ENCODE measurements at places on chromosomes 13 and 19.
A peak's percentile ranks its signal among the peaks of the same experiment; 100 is the strongest.

DNA sequence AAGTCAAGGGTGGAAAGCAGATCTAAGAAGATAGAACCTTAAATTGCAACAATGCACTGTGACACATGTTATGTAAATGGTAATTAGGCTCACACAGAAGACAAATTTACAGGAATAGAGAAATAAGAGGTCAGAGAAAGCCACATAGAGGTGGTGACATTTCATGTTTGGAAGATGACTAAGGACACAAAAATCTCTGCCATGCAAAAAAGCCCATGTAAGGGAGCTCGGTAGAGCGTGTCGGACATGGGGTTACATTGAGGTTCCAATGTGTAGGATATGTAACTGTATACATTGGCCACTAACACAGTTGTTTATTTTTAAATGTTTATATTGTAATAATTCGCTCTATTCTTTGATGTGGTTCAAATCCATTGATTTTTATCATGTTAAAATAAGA, 33.7 kb downstream of the SUGT1 start:
- H3K27me3 ChIP-seq, result no peaks in the 10 kb centered on the region
- no peak for DNase-seq
- peaks cover 47% of the 10 kb centered on the region for H3K36me3 ChIP-seq
- no peak overlapping the region for H3K4me3 ChIP-seq
- H3K4me1 ChIP-seq, result no peaks in the 10 kb centered on the region

DNA sequence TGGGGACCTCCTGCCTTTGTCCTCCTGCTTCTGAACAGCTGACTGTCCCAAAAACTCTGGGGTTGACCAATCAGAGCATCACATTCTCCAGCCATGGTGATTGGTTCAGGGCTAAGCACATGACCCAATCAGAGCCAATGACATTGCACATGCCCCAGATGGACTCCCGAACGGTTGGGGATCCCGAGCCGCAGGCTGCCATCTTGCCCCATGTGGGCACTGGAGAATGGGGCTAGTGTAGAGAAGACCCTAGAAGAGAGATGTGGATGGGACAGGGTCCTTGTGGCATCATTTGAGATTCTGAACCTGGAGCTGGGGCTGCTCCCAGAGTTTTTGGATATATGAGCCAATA, 31.3 kb upstream of the PEPD start:
- H3K27me3 ChIP-seq, result no peaks in the 10 kb centered on the region
- DNase-seq, result no peak
- no peaks in the 10 kb centered on the region for H3K36me3 ChIP-seq
- H3K4me1 ChIP-seq, result peaks cover 16% of the 10 kb centered on the region
- H3K4me3 ChIP-seq, result no peak overlapping the region

GRCh38 chr13:89862011-89862690, 1485.3 kb upstream of the MIR17HG start:
- no peaks in the 10 kb centered on the region for H3K27me3 ChIP-seq
- no peak overlapping the region for H3K27ac ChIP-seq
- no peaks in the 10 kb centered on the region for H3K4me1 ChIP-seq
- no peaks in the 10 kb centered on the region for H3K36me3 ChIP-seq

- H3K36me3 ChIP-seq, result no peaks in the 10 kb centered on the region
- H3K27ac ChIP-seq, result no peak overlapping the region
- DNase-seq, result no peak
- H3K4me1 ChIP-seq, result peaks cover 20% of the 10 kb centered on the region
- H3K4me3 ChIP-seq, result no peak overlapping the region
These were observed 539.3 kb downstream of the SUCLA2 start for GRCh38 chr13:47461816-47462215.

DNA sequence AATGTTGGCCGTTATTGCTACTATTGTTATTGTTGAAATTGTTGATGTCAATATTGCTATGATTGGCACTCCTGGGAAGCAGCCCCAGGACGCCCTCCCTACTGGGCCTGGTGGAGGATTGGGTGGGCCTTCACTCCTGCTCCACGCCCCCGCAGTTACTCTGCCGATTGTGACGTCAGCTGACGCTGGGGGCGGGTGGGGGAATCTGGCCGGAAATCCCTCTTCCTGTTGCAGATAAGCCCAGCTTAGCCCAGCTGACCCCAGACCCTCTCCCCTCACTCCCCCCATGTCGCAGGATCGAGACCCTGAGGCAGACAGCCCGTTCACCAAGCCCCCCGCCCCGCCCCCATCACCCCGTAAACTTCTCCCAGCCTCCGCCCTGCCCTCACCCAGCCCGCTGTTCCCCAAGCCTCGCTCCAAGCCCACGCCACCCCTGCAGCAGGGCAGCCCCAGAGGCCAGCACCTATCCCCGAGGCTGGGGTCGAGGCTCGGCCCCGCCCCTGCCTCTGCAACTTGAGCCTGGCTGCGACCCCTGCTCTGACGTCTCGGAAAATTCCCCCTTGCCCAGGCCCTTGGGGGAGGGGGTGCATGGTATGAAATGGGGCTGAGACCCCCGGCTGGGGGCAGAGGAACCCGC, at the start of gene ETV2:
Gene ETV2 (plus strand): TSS at position 231 of the 637 bp plus-strand sequence. CDS start 716 bp downstream, outside the sequence.
- H3K36me3 ChIP-seq, result peaks cover 9% of the 10 kb centered on the region
- H3K4me1 ChIP-seq, result peaks cover 34% of the 10 kb centered on the region
- peak within 1 kb of the TSS; percentile 79 for H3K27ac ChIP-seq
- peak within 1 kb of the TSS; percentile 84 for H3K4me3 ChIP-seq
- peak; percentile 72 for DNase-seq

GRCh38 chr19:48591021-48591420, 15.5 kb upstream of the SPACA4 start:
- DNase-seq, result no peak
- no peak overlapping the region for H3K27ac ChIP-seq
- peaks cover 30% of the 10 kb centered on the region for H3K27me3 ChIP-seq
- no peak overlapping the region for H3K4me3 ChIP-seq
- H3K4me1 ChIP-seq, result peaks cover 8% of the 10 kb centered on the region

DNA sequence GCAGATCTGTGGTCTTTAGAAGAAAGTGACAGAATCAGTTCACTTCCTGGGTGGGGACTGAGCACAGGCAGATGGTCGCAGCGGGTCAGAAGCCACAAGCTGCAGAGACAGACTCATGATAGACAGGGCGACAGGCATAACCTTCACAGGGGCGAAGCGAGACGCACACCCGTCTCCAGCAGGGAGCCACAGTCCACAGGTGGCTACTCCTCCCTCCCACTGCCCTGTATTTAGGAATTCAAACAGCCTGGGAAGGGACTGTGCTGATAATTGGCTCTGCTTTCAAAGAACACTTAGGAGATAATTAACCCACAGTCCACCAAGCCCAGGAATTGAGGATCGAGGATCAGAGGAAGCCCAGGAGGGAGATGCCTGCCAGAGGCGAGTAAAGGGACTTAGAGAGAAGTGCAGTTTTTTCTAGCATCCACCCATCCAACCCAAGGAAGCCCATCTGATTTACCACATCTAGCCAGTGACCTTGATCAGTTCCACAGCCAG, 23.2 kb downstream of the RFX2 start:
- H3K4me3 ChIP-seq, result no peak overlapping the region
- no peak overlapping the region for H3K27ac ChIP-seq
- H3K4me1 ChIP-seq, result peaks cover 23% of the 10 kb centered on the region
- H3K27me3 ChIP-seq, result peaks cover 14% of the 10 kb centered on the region
- no peak for DNase-seq

DNA sequence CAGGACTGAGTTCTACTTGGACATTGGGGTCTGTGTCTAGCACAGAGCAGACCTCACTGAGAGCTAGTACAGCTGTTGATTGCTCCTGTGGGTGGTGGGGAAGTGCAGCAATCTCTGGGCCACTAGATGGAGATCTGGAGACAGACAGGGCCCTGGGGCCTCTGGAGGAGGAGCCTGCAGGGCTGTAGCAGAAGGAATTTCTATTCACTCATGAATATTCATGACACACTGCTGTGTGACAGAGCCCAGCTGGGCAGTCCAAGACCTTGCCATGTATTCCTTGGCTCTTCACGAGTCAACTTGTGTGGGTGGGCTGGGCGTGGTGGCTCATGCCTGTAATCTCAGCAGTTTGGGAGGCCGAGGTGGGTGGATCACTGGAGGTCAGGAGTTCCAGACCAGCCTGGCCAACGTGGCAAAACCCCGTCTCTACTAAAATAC, 37.5 kb downstream of the SUGP2 start:
- peaks cover 6% of the 10 kb centered on the region for H3K4me1 ChIP-seq
- no peak overlapping the region for H3K27ac ChIP-seq
- H3K36me3 ChIP-seq, result peaks cover 38% of the 10 kb centered on the region

- no peaks in the 10 kb centered on the region for H3K36me3 ChIP-seq
- DNase-seq, result no peak
- no peak overlapping the region for H3K27ac ChIP-seq
These were observed 590.0 kb downstream of the DCT start for GRCh38 chr13:93889430-93889951.

- peaks cover 16% of the 10 kb centered on the region for H3K36me3 ChIP-seq
- H3K4me1 ChIP-seq, result peaks cover 37% of the 10 kb centered on the region
- H3K4me3 ChIP-seq, result no peak overlapping the region
- H3K27me3 ChIP-seq, result no peaks in the 10 kb centered on the region
These were observed 4.6 kb upstream of the ZNF587B start for GRCh38 chr19:57825511-57825910.

GRCh38 chr13:103236213-103236612, 170.0 kb upstream of the SLC10A2 start:
- H3K36me3 ChIP-seq, result peaks cover 29% of the 10 kb centered on the region
- no peaks in the 10 kb centered on the region for H3K27me3 ChIP-seq
- no peak overlapping the region for H3K27ac ChIP-seq
- DNase-seq, result no peak
- H3K4me3 ChIP-seq, result no peak overlapping the region

DNA sequence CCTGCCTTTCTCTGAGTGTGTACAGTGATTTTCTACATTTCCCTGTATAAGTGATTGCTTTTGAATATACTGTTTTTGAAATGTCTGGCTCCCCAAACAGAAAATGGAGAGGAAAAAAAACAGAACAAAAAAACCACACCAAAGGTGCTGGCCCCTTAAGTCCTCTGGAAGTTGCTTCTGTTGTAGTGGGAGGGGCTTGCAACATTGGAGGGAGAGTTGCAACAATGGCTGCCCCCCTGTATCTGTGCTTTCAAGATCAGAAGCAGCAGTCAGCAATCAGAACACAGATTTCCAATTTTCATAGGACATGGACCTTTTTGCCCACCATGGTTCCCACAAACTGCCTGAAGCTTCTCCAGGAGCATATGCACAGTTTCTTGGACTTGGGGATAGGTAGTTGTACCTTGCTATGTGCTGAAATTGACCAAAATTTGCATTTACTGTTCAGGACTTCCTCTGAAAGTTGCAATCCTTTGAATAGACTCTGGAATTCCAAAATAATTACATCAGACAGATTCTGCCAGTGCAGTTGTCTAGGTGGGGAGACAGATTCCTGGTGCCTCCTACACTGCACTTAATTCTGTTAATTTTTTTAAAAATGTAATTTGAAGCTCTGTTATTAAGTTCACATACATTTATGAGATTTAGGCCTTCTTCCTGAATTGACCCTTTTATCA, 13.8 kb downstream of the BIVM start:
- no peak for DNase-seq
- H3K27me3 ChIP-seq, result no peaks in the 10 kb centered on the region
- peaks cover 3% of the 10 kb centered on the region for H3K4me1 ChIP-seq
- no peak overlapping the region for H3K27ac ChIP-seq
- H3K4me3 ChIP-seq, result no peak overlapping the region

GRCh38 chr13:50156140-50156539, 140.9 kb downstream of the KCNRG start:
- H3K4me1 ChIP-seq, result peaks cover 13% of the 10 kb centered on the region
- no peak overlapping the region for H3K27ac ChIP-seq
- H3K27me3 ChIP-seq, result peaks cover 6% of the 10 kb centered on the region
- no peaks in the 10 kb centered on the region for H3K36me3 ChIP-seq

GRCh38 chr19:5826531-5827341, 12.8 kb downstream of the FUT6 start:
- no peaks in the 10 kb centered on the region for H3K36me3 ChIP-seq

DNA sequence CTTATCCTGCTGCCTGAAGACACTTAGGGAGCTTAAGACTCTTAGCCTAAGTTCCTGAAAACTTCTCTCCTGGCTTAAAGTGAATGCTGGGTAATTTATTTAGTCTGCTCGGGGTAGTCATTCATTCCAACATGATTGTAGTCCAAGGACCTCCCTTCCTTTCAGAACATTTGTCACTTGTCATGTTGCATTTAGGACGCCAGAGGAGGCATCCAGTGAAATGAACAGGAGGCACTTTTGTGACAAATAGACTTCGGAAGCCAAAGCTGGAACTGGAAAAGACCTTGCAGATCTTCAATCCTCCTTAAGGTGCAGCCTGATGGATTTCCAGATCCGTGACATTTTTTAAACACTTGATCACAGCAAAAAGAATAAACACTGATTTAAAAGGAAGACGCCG, 95.1 kb downstream of the DNAJC15 start:
- no peak overlapping the region for H3K27ac ChIP-seq
- no peaks in the 10 kb centered on the region for H3K27me3 ChIP-seq
- H3K4me3 ChIP-seq, result no peak overlapping the region
- H3K4me1 ChIP-seq, result peaks cover 9% of the 10 kb centered on the region
- DNase-seq, result no peak

DNA sequence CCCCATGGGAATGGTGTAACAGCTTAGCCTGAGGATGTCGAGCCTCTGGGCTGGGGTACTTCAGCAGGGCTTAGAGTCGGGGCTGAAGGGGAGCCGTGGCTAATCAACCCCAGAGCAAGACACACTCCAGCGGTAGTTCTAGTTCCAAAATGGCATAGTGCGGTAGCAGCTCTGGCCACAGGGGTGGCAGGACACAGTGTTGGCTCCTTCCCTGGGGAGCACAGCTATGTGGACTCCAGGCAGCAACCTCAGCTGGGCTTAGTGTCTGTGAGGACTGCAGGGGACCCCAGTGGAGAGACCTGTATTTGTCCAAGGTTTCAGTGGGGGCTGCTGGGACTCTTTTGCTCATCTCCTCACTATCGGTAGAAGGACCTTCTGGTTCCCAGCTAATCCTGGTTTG, 70.8 kb upstream of the PCDH20 start:
- DNase-seq, result no peak
- H3K4me3 ChIP-seq, result no peak overlapping the region
- H3K27ac ChIP-seq, result no peak overlapping the region
- no peaks in the 10 kb centered on the region for H3K4me1 ChIP-seq
- no peaks in the 10 kb centered on the region for H3K36me3 ChIP-seq

DNA sequence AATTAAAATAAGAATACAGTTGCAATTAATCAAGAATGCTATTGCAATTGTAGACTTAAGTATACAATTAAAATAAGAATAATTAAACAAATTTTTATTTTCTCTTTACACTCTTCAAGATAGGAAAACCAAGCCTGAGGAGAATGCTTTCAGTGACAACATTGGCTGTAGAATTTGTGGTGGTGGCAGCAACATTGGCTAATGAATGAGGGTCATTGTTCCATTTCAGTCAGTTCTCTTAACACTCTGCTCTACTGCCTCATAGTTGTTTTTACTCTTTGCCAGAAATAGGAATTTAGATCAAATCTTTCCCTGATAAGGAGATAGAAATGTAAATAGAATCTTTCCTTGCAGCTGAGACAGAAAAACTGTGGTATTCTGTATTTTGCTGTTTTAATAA, 391.6 kb downstream of the PCDH20 start:
- peaks cover 5% of the 10 kb centered on the region for H3K4me1 ChIP-seq
- no peaks in the 10 kb centered on the region for H3K27me3 ChIP-seq
- H3K27ac ChIP-seq, result no peak overlapping the region

Measured in WTC11 (cell line).